ENCODE measurements at places on chromosomes 16 and 17. TPM values are rescaled to one million over a fixed set of nuclear protein-coding genes. Genes with fewer than 3 reads are reported as not detected.

DUSP14 gene
- total RNA-seq, result 49.2 TPM

PRSS27 gene
- total RNA-seq, result 0.83 TPM

GRCh38 chr16:17451843-17452242 lies 18.9 kb downstream of the XYLT1 start:
- no peak for DNase-seq

DNA sequence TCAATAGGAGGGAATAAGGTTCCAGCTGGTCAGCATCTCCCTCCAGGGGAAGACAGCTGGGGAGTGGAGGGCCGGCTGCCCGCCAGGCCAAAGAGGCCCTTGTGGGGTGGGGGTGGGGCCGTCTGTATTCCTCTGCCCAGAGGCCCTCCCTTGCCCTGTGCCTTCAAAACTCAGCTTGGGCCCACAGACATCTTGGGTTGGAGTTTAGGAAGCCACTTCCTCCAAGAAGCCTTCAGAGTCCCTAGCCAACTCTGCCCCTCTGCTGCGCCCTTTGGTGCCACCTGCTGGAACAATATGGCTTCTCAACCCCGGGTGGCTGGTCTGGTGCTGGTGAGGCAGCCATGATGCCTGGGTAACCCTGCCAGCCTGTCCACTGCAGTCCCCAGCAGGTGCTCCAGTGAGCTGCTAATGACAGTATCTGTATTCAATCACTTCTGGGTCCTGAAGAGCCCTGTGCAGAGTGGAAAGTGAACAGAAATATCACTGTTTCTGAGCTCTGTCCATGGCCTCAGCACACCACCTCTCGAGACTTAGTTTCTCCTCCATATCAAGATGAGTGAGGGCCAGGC lies 16.7 kb downstream of the HSD11B2 start:
- peak; percentile 65 for DNase-seq

- no peak for DNase-seq
Measured at GRCh38 chr16:89268987-89269735, 51.7 kb downstream of the ZNF778 start.

- peak; percentile 62 for DNase-seq
Measured at GRCh38 chr17:13931800-13932460, 137.4 kb upstream of the COX10 start.

DNA sequence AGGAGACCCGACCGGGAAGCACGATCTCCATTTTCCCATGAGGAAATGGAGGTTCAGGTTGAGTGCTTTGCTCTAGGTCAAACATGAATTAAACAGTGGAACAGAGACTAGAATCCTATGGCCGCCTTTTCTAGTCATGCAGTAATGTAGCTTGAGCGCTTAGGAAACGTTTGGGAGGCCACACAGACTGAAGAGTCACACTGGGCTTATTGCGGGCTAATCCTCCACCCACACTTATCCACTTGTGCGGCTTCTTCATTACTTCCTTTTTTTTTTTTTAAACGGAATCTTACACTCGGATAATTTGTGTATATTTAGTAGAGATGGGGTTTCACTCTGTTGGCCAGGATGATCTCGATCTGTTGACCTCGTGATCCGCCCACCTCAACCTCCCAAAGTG lies 26.0 kb downstream of the CACNG3 start:
- no peak for DNase-seq

- no peak for DNase-seq
Measured at GRCh38 chr17:43020030-43020621, 2.1 kb downstream of the VAT1 start.

RNF112 gene
- total RNA-seq, result 3.3 TPM

GRCh38 chr16:11570258-11570657 lies 16.5 kb downstream of the LITAF start:
- no peak for DNase-seq

GRCh38 chr16:24319126-24319814 lies 63.1 kb downstream of the CACNG3 start:
- no peak for DNase-seq

- no peak for DNase-seq
Measured at GRCh38 chr17:50275279-50275678, 1.0 kb downstream of the TMEM92 start.

DNA sequence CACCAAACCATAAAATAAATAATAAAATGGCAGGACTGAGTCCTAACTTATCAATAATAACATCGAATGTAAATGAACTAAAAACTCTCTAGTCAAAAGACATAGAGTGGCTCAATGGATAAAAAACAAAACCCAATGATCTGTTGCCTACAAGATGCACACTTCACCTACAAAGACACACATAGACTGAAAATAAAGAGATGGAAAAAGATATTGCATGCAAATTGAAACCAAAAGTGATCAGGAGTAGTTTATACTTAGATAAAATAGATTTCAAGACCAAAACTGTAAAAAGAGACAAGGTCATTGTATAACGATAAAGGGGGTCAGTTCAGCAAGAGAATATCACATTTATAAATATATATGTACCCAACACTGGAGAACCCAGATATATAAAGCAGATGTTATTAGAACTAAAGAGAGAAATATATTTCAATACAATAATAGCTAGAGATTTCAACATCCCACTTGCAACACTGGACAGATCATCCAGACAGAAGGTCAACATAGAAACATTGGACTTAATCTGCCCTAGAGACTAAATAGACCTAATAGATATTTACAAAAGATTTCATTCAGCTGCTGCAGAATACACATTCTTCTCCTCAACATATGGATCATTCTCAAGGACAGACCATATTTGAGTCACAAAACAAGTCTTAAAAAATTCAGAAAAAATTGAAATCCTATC lies 29.8 kb downstream of the SLC47A2 start:
- DNase-seq, result no peak

DNA sequence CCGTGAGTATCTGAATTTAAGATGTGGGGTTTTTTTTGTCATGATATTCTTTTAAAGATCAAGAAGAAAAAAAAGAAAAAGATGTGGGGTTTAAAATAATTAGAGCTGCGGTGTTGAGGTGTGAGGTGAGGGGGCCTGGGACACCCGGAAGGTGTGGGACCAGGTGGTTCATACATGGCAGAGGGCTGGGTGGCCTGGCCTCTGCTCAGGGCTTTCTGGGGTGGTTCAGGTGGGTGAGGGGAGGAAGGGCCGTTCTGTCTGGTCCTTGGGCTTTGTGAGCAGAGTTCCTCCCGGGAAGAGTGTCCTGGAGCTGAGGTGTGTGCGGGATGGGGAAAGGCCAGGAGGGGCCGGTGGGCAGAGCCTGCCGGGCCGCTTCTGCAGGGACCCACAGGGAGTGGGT lies 5.0 kb downstream of the PRSS27 start:
- DNase-seq, result no peak

- DNase-seq, result no peak
Measured at GRCh38 chr16:75503801-75504200, 8.6 kb upstream of the CHST6 start.

CACNG1 gene
- total RNA-seq, result not detected

RUNDC3A gene
- not detected for total RNA-seq

GPR139 gene
- total RNA-seq, result not detected

DNA sequence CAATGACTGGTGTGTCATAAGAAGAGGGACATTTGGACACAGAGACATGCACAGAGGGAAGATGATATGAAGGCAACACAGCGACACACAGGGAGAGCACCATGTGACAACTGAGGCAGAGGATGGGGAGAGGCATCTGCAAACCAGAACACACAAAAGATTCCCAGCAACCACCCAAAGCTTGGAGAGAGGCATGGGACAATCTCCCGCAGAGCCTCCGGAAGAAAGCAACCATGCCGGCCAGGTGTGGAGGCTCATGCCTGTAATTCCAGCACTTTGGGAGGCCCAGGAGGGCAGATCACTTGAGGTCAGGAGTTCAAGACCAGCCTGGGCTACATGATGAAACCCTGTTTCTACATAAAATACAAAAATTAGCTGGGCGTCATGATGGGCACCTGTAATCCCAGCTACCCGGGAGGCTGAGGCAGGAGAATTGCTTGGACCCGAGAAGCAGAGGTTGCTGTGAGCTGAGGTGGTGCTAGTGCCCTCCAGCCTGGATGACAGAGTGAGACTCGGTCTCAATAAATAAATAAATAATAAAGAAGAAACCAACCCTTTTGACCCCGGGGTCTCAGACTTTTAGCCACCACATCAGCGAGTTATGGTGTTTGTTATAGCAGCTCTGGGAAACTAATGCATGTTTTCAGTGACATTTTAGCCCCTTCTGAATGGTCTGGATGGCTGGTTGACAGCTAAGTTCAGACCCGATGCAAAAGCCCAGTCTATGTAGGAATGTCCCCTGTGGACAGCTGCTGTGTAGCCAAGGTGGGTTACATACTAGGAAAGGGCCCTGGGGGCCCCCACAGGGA lies 13.8 kb upstream of the PLCG2 start:
- peak; percentile 17 for DNase-seq
